ENCODE measurements at places on chromosomes 4 and X.

- no peak for DNase-seq
Observed at GRCh38 chr4:1590244-1590643, 93.9 kb downstream of the FAM53A start.

- no peak for DNase-seq
Observed at GRCh38 chr4:9832640-9833039, 51.2 kb downstream of the DRD5 start.

- no peak for DNase-seq
Observed at GRCh38 chrX:47595716-47596251, 13.5 kb downstream of the TIMP1 start.

GRCh38 chr4:54898656-54899340 is 226.6 kb downstream of the KDR start:
- DNase-seq: no peak

GRCh38 chr4:17492058-17492741 is 19.7 kb downstream of the QDPR start:
- DNase-seq: no peak

- no peak for DNase-seq
Observed at GRCh38 chrX:45775468-45775867, 574.8 kb upstream of the DIPK2B start.

GRCh38 chr4:166527500-166527899 is 654.5 kb downstream of the TLL1 start:
- DNase-seq: no peak

DNA sequence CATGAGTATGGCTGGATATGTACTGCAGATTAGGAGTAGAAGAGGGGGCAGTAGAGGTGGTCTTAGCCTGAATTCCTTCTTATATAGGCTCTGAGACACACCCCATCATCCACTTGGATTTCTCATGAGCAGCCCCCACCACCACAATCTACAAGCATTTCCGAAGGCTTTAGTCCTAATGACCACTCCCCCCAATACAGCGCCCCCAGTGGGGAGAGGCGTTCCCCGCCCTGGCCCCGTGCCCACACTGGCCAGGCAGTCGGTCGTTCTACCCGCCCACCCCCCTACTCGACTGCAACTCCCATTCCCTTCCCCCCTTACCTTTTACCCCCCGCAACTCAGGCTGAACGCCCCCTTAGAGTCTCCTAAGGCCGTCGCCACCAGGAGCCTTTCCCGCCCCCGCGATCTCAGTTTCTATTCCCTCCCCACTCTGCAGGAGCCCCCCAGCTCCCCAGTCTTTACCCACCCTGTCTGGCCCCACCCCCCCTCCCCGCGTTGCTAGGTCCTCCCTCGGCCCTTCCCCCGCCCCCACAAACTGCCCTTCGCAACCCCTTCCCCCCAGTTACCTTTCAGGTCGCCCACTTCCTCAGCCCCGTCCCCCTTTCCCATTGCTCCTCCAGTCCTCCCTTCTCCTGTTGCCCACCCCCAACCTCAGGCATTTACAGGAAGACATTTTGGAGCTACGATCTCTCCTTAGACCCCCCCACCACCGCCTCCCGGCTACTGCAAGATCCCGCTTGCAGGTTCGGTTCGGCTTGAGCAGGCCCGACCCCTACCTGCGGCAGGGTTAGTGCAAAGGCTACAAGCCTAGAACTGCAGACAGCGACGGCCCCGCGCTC is 468 bp downstream of the ZMYM3 start:
- DNase-seq: peak; percentile 71

DNA sequence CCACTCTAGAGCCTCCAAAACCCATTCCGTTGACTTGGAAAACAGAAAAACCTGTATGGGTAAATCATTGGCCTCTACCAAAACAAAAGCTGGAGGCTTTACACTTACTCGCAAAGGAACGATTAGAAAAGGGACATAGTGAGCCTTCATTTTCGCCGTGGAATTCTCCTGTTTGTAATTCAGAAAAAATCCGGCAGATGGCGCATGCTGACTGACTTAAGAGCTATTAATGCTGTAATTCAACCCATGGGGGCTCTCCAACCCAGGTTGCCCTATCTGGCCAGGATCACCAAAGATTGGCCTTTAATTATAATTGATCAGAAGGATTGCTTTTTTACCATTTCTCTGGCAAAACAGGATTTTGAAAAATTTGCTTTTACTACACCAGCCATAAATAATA is 60.8 kb downstream of the ZNF732 start:
- no peak for DNase-seq

DNA sequence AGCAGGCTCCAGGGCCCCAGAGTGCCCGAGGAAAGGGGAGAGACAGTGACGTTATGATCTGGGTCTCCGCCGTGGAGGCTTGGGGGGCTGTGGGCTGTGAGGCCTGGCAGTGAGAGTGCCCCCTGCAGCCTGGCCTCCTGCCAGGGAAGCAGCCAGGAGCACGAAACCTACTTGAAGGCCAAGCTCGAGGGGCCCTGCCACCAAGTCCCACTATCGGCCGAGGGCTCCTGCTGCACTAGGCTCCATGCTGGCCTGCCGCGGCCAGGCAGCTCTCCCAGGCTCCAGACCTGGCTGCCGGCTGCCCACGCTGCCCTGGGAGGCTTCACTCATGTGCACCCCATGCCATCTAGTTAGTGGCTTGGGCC is 18.7 kb downstream of the FLNA start:
- no peak for DNase-seq

GRCh38 chr4:153242839-153243324 is 38.6 kb downstream of the TRIM2 start:
- no peak for DNase-seq

GRCh38 chr4:128527946-128528576 is 240.4 kb upstream of the PGRMC2 start:
- DNase-seq: no peak

DNA sequence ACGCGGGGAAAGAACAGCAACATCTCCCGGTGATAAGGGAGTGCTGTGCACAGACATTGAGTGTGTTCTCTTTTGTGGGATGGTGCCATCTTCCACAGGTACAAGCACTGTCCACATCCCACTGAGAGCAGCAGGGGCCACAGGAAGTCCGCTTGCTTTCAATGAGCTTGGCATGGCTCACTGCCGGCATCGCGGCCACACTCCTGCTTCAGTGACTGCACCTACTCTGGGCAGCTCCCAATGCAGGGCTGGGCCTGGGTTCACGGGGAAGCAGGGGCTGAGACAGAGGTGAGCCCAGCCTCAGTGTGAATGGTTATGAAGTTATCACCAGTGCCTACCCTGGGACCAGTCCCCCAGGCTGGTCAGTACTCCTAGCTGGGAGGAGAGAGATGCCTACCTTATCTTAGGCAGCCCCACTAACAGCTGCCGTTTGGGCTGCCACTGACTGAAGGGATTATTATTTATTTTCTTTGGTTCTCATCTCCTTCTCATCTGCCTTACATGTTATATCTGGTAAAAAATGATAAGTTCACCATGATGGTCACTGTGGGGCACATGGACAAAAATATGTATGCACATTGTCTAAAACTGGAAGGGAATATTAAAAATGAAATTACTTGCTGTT is 99.2 kb downstream of the MGST2 start:
- DNase-seq: no peak

DNA sequence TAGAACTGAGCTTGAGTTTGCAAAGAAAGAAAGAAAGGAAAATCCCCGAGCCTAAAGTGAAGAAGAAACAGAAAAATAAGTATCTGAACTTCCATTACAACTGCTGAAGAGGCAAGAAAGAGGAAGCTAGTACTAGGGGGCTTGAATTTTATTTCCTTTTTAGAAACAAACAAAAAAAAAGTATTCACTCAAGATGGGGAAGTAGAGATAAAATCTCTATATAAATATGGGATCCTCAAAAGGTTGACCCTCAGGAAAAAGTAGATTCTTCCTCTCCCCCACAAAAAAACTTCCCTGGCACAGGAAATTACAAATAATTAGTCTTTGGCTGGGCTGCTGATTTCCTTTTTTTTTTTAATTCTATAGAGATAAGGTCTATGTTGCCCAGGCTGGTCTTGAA is 16.0 kb downstream of the LRBA start:
- DNase-seq: no peak

DNA sequence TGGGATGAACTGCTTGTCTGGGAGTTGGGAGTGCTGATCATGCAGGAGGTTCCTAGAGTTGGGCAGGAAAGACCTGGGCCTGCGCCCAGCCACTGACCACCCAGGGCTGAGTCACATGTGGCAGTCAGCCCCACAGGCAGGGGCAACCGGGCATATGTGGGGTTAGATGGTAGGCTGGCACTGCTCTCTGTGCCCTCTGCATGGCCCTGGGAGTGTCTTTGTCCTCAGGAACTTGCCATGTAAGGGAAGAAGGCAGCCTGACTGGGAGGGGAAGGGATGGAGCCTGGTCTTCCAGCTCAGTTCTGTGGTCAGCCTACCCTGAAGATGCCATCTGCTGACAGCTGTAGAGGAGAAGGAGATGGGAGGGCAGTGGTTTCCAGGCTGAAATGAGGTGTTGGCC is 70.2 kb upstream of the EFNB1 start:
- DNase-seq: no peak

Data from mesothelial cell of epicardium (in vitro differentiated cells).